ENCODE measurements at places on chromosomes 2 and 18. TPM values are rescaled to one million over a fixed set of nuclear protein-coding genes. Genes with fewer than 3 reads are reported as not detected.

DNA sequence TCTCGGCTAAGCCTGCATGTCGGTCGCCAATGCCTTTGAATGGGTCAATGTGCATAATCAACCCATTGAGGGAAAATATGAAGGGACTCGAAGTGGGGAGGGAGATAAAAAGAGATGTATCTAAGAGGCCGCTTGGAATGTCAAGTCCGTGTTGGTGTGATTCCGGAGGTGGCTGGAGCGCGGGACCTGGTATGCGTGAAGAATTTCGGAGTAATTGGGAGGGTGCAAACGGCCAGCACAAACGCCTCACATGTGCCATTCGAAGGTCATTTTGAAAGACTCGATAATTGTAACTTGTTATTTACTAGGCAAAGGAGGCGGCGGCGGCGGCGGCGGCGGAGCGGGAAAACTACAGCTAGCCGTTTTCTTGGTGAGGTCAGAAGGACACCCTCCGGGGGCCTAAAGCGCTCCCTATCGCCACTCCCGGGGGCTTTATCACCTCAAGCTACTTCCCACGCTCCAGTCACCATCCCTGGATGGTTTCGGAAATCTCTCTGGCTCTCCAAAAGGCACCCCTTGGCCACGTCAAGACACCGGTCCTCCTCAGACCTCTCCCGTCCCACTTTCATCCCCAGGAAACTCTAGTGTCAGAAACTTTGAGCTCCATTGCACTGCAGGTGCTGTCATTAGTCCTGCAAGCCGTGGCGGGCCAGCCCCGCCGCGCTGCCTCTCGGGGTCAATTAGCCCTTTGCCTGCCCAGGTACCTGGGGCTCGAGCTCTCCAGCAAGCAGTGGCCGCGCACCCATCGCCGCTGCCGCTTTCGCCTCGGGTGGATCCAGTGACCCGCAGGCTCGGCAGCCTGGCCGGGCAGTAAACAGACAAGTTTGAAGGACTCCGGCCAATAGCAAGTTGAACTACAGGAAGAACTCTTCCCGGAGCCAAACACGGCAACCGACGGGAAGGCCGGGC lies 1.5 kb downstream of the ERBB4 start:
- peak overlapping the region; percentile 87 for H3K4me3 ChIP-seq
- peaks cover 26% of the 10 kb centered on the region for H3K4me1 ChIP-seq
- peak; percentile 61 for DNase-seq
- H3K27me3 ChIP-seq: no peaks in the 10 kb centered on the region

The CHN1 gene
- total RNA-seq: 66.2 TPM

The NPC1 gene
- 29.0 TPM for total RNA-seq

DNA sequence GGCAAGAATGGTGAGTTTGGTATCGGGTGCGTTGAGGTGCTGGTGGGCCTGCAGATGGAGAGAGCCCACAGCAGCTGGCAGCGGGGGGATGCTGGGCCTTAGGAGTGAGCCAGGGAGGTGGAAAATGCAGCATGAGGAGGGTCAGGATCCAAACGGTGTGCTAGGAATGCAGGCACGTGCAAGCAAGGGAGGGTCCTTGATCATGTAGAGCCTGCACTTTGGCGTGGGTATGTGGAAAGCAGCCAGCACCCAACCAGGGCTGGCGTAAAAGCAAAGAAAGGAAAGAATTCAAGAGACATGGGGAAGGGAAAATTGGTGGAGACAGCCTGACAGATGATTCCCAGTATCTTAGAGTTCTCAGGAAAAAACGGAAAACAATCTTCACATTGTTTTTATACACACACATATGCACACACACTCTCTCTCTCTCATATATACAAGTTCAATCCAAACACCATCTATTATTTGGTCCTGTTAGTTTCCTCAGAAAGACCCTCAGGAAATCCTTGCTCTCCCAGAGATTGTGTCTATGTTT lies 46.3 kb downstream of the LTBP1 start:
- DNase-seq: no peak
- H3K27me3 ChIP-seq: no peaks in the 10 kb centered on the region
- H3K36me3 ChIP-seq: no peaks in the 10 kb centered on the region
- H3K4me3 ChIP-seq: no peak overlapping the region
- peaks cover 4% of the 10 kb centered on the region for H3K4me1 ChIP-seq

The C2orf66 gene
- 0.28 TPM for total RNA-seq

The SERPINE2 gene
- 61.9 TPM for total RNA-seq

The PUM2 gene
- total RNA-seq: 51.8 TPM

DNA sequence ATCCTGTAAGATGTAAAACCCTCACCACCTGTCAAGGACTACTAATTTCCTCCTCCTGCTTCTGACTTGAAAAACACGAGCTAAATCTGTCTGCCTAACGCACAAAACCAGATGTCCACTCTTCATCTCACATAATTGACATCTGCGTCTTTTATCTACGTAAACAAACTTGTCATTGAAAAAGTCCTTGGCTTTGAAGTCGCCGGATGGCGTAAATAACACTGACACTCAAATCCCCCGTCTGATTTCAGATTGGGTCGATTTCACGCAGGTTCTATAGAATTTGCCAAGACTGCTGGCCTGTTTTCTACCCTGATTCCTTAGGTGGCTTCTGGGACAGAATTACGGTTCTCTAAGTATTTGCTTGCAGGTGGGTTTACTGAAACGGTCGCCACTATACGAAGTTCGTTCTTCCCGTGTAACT lies 539 bp upstream of the MOB4 start:
- no peak for DNase-seq
- peaks cover 8% of the 10 kb centered on the region for H3K4me1 ChIP-seq
- H3K36me3 ChIP-seq: peaks cover 6% of the 10 kb centered on the region

DNA sequence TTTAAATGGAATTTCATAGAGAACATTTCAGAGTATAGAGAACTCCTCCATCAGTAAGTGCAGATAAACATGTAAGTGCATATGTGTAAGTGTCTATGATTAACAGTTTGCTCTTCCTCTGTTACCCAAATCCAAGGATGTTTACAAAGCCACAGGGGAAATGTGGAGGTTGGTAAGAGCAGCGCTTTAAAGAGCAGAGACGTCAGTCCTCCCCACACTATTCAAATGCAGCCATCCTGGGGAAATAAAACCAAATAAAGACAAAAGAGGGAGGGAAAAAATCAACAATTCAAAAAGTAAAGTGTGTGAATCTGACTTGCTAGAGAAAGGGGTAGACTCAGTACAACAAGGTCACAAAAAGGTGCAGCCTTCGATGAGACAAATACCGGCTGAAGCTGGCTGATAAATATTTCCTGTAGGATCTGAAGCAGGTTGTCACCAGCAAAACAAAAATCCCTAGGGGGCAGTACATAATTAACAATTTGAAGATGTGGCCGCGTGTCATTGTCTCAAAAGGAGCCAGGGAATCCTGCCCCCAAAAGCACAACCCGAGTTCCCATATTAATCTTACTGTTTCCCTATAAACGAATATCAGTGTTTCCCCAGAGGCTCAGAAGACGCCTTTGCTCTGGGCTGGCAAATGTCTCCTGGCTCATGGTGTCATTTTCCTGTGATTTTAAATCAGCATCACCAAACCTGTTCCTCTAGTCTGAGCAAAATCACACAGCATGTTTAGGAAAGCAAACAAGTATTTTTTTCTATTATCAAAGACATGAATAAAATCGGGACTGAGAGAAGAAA lies 216.5 kb downstream of the CDCA7 start:
- DNase-seq: no peak
- H3K36me3 ChIP-seq: no peaks in the 10 kb centered on the region
- H3K27me3 ChIP-seq: no peaks in the 10 kb centered on the region
- no peaks in the 10 kb centered on the region for H3K4me1 ChIP-seq
- no peak overlapping the region for H3K27ac ChIP-seq

The PSMA8 gene
- 0.20 TPM for total RNA-seq

DNA sequence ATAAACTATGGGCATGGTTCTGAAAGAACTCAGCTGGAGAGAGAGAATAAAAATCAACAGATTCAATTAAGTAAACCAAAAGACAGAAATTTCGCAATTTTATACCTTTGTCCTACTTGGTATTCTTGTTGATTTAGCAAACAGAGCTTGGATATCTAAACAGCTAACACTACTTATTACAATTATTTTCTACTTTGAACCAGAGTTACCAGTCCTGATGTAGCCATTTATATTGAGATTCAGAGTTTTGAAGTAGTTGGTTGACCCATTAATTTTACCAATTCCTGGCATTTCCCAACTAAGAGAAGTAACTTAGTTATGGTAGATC lies 48.9 kb downstream of the ASXL2 start:
- no peaks in the 10 kb centered on the region for H3K4me1 ChIP-seq
- no peaks in the 10 kb centered on the region for H3K27me3 ChIP-seq
- peaks cover 4% of the 10 kb centered on the region for H3K36me3 ChIP-seq
- H3K27ac ChIP-seq: no peak overlapping the region
- no peak for DNase-seq
- no peak overlapping the region for H3K4me3 ChIP-seq

The IL37 gene
- 0.28 TPM for total RNA-seq

DNA sequence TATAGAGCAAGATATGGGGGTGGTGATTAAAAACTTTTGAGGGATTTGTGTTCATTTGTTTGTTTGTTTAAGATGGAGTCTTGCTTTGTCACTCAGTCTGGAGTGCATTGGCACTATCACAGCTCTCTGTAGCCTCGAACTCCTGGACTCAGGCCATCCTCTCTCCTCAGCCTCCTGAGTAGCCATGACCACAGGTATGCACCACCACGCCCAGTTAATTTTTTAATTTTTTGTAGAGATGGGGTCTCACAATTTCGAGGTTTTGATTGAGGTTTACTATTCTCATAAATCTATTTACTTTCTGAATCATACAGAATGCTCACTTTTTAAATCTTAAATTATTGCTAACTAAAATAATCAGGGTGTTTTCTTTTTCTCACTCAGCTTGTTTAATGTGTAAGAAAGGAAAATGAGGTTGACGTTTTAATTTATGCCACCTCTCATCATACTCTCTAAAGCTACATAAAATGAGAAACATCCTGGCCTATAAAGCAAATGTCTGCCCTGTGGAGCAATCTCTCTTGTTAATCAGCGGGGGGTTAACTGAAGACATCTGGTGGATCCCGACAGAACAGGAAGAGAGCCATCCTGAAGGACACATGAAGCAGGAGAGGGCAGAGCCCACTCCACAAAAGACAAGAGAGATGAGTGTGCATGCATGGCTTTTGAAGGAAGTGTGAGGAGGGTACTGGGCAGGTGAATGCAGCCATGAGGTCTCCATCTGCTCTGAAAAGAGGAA lies 589.1 kb upstream of the SLC8A1 start:
- no peak for DNase-seq
- H3K4me3 ChIP-seq: no peak overlapping the region
- no peaks in the 10 kb centered on the region for H3K4me1 ChIP-seq
- H3K36me3 ChIP-seq: no peaks in the 10 kb centered on the region
- no peak overlapping the region for H3K27ac ChIP-seq
- H3K27me3 ChIP-seq: no peaks in the 10 kb centered on the region

The EGR4 gene
- total RNA-seq: 0.10 TPM

The NCKAP5 gene
- total RNA-seq: 10.6 TPM

DNA sequence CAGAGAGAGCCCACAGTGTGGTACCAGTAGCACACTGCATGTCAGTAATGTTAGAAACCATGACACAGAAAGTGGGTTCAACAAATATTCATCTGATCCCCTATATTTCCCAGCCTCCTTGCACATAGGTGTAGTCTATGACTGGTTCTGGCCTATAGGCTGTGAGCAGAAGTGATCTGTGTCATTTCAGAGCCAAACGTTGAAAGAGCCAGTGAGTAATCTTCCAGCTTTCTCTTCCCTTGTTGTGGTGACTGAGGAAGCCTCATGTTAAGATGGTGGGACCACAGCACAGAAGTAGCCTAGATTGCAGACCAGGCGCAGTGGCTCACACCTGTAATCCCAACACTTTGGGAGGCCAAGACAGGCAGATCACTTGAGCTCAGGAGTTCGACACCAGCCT lies 4.1 kb downstream of the TMEM237 start:
- no peaks in the 10 kb centered on the region for H3K27me3 ChIP-seq
- no peak overlapping the region for H3K4me3 ChIP-seq
- H3K36me3 ChIP-seq: peaks cover 9% of the 10 kb centered on the region
- no peak for DNase-seq

GRCh38 chr2:72893594-72894319 lies 6.5 kb downstream of the SPR start:
- no peak overlapping the region for H3K27ac ChIP-seq
- no peak for DNase-seq
- peaks cover 10% of the 10 kb centered on the region for H3K4me1 ChIP-seq
- peaks cover 31% of the 10 kb centered on the region for H3K27me3 ChIP-seq

Measured in spinal cord (tissue), 10 donors.